ENCODE measurements at places on chromosomes 5 and 9.

- DNase-seq = no peak
Observed at GRCh38 chr5:77003246-77003645, 27.0 kb upstream of the AGGF1 start.

DNA sequence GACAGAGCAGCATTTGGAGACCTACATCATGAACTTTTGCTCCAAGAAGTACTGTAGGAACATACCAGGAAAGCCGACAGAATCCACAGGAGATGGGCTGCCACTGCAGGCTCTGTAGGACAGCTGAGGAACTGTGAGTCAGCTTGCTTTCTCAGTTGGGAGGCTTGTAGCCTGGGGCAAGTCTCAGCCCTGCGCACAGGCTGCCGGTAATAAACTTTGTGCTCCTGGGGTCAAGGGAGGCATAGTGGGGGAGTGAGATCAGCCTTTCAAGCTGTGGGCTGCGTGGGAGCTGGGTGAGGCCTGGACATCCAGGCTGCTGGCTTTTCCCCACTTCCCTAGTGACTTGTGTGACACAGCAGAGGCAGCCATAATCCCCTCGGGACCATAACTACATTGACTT is 718.0 kb upstream of the CDH10 start:
- DNase-seq = no peak

- no peak for DNase-seq
Observed at GRCh38 chr5:133847301-133847700, 121.1 kb downstream of the C5orf15 start.

- DNase-seq = no peak
Observed at GRCh38 chr9:6498982-6499381, 86.0 kb downstream of the UHRF2 start.

DNA sequence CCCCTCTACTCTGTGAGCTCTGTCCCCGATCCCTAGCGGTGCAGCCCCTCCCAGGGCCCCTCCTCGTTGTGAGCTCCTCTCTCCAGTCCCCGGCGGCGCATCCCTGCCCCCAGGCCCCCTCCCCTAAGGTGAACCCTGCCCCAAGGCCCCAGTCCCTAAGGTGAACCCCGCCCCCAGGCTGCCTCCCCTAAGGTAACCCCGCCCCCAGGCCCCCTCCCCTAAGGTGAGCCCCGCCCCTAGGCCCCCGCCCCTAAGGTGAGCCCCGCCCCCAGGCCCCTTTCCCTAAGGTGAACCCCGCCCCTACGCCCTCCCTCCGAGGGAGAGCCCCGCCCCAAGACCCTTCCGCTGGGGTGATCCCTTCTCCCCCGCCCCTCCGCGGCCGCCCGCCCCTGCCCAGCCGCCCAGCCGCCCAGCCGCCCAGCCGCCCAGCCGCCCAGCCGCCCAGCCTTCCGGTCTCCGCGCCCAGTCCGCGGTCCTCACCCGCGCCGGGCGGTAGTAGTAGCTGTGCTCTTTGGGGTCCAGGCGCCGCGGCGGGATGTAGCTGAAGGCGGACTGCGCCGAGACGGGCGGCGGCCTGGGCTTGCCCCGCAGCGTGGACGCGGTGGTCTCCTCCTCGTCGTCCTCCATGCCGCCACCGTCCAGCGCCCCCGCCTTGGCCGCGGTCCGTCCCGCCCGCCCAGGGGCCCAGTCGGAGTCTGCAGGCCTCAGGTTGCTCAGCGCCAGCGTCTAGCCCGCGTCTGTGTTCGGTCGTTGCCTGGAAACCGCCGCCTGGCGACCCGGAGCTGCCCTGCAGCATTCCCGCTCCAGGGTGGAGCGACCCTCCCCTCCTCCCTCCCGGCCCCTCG is at the start of gene CFAP90:
Gene CFAP90, minus strand, starts transcription at position 739 of the 845 bp plus-strand sequence. Its CDS starts 112 bp downstream, at position 627.
- DNase-seq = peak; percentile 56

- DNase-seq = no peak
Observed at GRCh38 chr5:39854771-39855410, 430.1 kb upstream of the DAB2 start.

- no peak for DNase-seq
Observed at GRCh38 chr5:52743970-52744369, 43.7 kb upstream of the ITGA1 start.

GRCh38 chr5:32059761-32060530 is 114.2 kb downstream of the GOLPH3 start:
- DNase-seq = no peak

GRCh38 chr9:98391867-98392266 is 136.4 kb upstream of the TBC1D2 start:
- no peak for DNase-seq
